Motor neuron (in vitro differentiated cells): ENCODE measurements at places on chromosomes 11 and 22. TPM values are rescaled to one million over a fixed set of nuclear protein-coding genes. Genes with fewer than 3 reads are reported as not detected.

GRCh38 chr22:19876314-19876940 lies 21.8 kb upstream of the GNB1L start:
- no peak for ATAC-seq

The ACTN3 gene
- total RNA-seq, result 0.10 TPM in 1 of 2 replicates, not detected in the other

DNA sequence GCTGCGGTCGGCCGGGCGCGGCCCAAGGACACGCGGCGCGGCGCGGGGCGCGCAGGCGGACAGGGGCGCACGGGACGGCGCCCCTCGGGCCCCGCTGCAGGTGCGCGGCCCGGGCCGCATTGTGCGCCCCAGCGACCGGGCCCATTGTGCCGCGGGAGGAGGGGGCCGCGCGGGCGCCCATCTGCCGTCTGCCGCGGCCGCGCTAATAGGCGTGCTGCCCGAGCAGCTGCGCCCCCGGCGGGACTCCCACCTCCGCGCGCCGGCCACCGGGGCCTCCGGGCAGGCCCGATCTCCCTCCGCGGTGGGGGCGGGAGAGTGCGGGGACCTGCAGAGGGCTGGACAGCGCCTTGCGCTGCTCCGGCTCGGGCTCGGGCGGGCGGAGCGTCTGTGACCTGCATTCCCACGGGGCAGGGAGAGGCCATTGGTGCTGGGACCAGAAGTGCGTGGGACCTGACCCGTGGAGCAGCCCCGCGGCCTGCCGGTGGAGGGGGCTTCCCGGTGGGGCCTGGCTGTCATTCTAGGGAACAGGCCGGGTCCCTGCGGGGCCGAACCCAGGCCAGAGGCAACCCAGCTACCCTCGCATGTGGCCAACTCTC lies 933 bp downstream of the BRSK2 start:
- no peak for ATAC-seq

DNA sequence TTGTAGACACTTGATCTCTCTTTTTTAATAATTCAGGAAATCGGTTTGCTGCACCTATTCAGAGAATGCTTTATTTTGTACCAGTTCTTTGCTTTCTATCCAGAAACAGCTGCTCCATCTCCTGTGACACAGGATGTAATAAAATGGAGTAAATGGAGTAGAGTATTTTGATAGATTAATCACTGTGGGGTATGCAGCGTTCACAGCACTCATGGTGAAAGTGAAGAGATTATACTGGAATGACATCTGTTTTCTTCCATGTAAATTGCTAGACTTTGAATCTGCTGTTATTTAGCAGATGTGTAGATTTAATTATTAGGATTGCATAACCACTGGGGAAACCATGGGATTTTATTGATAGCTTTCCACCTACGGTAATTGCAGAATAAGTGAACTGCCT lies 227.3 kb upstream of the ARHGAP42 start:
- ATAC-seq, result no peak

The MAML2 gene
- 7.4 and 8.2 TPM in 2 replicates for total RNA-seq

The YPEL4 gene
- total RNA-seq, result 3.3 and 3.7 TPM in 2 replicates

The OR10D3 gene
- total RNA-seq, result 0.05 and 0.17 TPM in 2 replicates

DNA sequence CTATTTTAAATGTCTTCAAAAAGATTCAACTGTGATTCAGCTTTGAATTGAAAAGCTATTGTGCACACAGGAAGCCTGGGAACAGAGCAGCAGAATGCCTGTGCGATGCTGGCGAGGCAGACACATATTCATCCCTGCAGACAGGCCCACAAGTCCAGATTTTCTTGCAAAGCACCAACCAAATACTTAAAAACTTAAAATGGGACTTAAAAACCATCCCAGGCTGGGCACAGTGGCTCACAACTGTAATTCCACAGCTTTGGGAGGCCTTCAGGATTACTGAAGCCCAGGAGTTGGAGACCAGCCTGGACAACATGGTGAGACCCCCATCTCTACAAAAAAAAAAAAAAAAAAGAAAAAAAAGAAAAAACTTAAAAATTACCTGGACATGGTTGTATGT lies 122.6 kb upstream of the SERPIND1 start:
- ATAC-seq, result no peak
